ENCODE measurements at places on chromosomes 4 and X.
A peak's percentile ranks its signal among the peaks of the same experiment; 100 is the strongest.

DNA sequence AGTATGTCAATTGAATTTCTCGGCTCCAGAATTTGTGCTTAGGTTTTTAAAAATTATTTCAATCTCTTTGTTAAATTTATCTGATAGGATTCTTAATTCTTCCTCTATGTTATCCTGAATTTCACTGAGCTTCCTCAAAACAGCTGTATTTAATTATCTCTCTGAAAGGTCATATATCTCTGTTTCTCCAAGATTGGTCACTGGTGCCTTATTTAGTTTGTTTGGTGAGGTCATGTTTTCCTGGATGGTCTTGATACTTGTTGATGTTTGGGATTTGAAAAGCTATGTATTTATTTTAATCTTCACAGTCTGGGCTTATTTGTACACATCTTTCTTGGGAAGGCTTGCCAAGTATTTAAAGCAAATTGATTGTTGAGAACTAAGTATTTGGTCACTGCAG, 24.7 kb upstream of the HERC3 start:
- no peak for DNase-seq

DNA sequence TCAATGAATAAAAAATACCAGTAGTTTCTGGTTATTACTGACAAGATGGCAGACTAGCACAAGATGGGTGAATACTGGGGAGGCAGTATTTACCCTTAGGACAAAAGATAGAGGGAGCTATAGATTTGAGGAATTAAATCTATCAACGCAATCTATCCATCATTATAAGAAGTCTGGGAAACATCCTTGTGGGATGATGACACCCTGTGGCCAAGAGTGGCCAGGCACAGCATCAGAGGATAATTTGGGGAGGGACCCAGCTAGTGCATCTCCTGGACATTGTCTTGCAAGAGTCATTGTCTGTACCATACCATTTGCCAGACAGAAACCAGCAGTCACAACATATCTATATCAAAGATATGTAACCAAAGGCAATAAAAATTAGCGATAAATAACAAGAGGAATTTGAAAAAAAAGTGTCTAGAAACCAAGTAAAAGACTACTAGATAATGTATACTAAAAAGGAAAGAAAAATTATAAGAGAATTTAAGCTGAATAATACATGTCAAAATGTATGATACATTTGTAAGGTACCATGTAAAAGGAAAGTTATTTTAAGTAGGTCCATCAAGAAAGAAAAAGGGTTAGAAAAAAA, 22.9 kb downstream of the KCTD8 start:
- peak; percentile 2 for DNase-seq

GRCh38 chrX:20347481-20347880, 80.8 kb upstream of the RPS6KA3 start:
- no peak for DNase-seq

- DNase-seq: no peak
Measured at GRCh38 chrX:118392716-118393115, 46.8 kb downstream of the WDR44 start.

- no peak for DNase-seq
Measured at GRCh38 chr4:153452658-153453378, 13.3 kb upstream of the TMEM131L start.

All from nucleus accumbens (tissue), 56 donors.